ENCODE measurements at places on chromosomes 12 and 14.
A peak's percentile ranks its signal among the peaks of the same experiment; 100 is the strongest.

DNA sequence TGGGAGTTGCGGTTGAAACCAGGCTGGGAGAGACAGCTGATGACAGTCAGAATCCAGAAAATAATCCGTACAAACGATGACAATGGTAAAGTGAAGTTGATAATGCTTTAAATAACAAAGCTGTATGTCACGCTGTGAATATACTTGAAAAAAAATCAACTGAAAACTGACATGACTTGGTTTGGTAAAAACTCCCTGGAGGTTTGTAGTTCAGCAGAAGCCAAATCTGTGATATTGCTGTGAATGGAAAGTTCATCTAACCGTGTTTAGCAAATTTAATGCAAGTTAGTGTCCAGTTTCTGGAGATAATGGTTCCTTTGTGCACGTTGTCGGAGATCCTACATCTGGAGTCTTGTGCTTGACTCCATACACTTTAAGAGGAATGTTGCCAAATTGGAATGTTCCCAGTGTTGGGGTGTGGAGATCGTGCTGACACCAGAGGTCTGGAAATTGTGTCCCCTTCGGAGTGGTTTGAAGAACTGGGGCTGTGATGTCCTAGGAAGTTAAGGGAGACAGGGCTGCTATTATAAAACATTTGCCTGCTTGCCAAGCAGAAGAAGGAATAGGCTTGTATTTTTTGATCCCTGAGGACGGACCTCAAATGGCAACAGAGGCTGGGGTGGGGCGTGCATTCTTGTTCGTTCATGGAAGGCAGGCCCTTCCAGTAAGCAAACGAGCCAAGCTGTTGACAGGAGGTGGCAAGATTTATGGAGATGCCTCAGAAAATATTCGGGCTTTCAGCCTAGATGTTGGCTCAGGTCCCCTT is 30.6 kb downstream of the PPFIBP1 start:
- peaks cover 10% of the 10 kb centered on the region for H3K27me3 ChIP-seq
- no peak for DNase-seq
- peaks cover 22% of the 10 kb centered on the region for H3K4me1 ChIP-seq
- no peak overlapping the region for H3K27ac ChIP-seq
- H3K36me3 ChIP-seq, result peaks cover 2% of the 10 kb centered on the region

DNA sequence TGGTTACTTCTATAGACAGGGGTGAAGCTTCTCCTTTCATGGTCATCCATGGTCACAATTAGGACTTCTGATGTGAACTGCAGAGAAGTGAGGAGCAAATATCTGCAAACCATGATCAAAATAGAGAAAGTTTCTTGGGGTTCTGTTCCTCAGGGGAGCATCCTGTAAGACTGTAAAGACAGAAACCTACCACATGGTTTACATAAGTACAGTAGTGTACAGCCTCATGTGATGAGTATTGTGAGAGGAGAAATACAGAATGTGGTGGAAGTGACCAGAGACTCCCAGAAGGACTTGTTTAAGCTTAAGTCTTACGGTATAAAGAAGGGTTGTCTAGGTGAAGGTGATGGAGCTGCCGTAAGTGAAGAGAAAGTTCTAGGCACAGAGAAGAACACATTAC is 484.7 kb downstream of the LRIG3 start:
- H3K36me3 ChIP-seq, result no peaks in the 10 kb centered on the region
- H3K4me1 ChIP-seq, result no peaks in the 10 kb centered on the region
- DNase-seq, result no peak
- peaks cover 26% of the 10 kb centered on the region for H3K27me3 ChIP-seq
- no peak overlapping the region for H3K27ac ChIP-seq

GRCh38 chr12:66603461-66603860 is 75.4 kb downstream of the GRIP1 start:
- no peaks in the 10 kb centered on the region for H3K36me3 ChIP-seq
- no peak overlapping the region for H3K27ac ChIP-seq
- H3K4me1 ChIP-seq, result no peaks in the 10 kb centered on the region
- DNase-seq, result no peak
- no peak overlapping the region for H3K4me3 ChIP-seq

GRCh38 chr14:72741826-72742117 is 152.1 kb downstream of the DPF3 start:
- H3K27me3 ChIP-seq, result peaks cover 3% of the 10 kb centered on the region
- no peak for DNase-seq
- H3K4me3 ChIP-seq, result no peak overlapping the region
- H3K36me3 ChIP-seq, result no peaks in the 10 kb centered on the region

DNA sequence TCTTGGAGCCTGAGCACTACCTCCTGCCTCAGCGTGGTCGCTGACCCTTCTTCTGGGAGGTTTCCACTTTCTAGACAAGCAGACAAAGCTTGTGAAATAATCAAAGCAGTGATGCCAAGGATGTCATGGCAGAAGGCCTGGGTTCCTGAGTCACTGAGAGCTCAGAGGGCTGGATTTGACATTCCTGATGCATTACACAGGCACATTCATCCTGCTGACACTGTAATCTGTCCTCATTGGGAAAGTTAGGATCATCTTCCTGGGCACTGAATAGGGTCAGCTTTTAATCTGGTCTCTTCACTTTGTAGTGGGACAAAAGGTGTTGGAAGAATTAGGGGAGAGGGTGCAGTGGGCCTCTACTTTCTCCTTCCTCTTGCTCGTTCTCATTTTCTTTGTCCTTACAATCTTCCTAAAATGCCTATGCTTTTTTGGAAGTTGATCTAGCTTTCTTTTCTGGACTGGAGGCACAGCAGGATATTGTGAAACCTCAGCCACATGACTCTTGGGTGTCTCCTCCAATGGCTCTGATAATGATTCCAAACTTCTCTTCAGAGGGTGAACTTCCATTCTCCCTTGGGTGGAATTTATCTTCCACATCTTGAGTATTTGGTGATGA is 29.6 kb downstream of the EEA1 start:
- no peak overlapping the region for H3K27ac ChIP-seq
- H3K4me3 ChIP-seq, result no peak overlapping the region
- H3K27me3 ChIP-seq, result no peaks in the 10 kb centered on the region
- peaks cover 23% of the 10 kb centered on the region for H3K36me3 ChIP-seq

- H3K4me1 ChIP-seq, result no peaks in the 10 kb centered on the region
- no peaks in the 10 kb centered on the region for H3K27me3 ChIP-seq
- DNase-seq, result no peak
These were observed 259.4 kb downstream of the PRKD1 start for GRCh38 chr14:29668201-29668600.

- DNase-seq, result peak; percentile 47
- H3K27ac ChIP-seq, result no peak overlapping the region
- H3K27me3 ChIP-seq, result peaks cover 10% of the 10 kb centered on the region
- H3K36me3 ChIP-seq, result no peaks in the 10 kb centered on the region
- H3K4me1 ChIP-seq, result peaks cover 10% of the 10 kb centered on the region
- no peak overlapping the region for H3K4me3 ChIP-seq
These were observed 44.5 kb upstream of the BCL11B start for GRCh38 chr14:99316281-99317163.

DNA sequence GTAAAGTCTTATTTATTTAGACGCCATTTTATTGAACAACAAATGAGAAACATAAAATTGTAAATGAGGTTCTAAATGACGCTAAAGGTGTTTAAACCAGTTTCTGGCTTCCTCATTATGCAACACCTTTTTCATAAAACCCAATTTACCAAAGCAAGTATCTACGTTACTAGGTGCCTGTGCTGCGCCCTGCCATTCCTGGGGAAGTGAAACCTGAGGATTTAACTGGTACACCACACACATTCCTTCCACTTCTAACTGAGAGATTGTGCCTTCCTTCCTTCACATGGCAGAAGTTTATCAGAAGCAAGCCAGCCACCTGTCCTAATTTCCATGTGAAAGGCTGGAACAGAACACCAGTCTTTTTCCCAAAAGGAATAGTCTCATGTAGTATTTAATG is 40.3 kb upstream of the GCH1 start:
- DNase-seq, result no peak
- H3K27ac ChIP-seq, result no peak overlapping the region
- H3K36me3 ChIP-seq, result peaks cover 31% of the 10 kb centered on the region
- no peak overlapping the region for H3K4me3 ChIP-seq

DNA sequence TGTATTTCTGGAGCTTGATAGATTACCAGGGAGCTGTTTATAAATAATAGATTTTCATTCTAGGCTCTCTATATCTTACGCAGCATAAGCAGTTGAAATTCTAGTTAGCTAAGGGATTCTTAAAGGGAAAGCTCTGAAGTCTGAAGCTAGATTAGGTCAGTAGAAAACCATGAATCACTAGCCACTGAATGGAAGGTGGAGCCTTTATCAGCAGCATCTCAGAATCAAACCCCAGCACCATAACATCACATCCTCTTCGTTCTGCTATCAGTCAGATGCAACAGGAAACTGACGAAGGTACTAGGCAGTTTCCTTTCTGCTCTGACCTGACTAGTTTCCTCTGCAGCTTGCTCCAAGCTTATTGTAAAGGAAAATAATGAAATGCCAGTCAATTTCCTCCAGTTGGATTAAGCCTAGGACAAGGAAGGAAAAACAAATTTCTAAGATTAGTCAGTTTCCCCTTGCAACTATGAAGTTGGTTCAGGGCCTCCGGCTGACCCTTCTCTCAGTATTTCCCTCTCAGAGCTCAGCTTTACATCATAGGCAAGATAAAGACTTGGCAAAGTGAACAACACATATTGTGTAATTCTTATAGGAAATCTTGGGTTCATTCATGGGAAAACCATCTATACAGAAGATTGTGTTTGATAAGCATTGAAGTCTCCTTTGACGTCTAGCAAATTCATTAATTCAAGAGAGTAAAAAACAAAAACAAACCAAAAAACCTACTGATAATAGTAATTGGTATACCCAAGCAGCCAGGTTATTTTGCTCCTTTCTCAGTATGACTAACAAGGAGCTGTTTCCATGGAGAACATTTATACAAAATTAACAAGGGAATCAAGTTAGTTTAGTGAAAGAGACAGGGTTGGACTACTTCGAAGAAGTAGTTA is 43.4 kb upstream of the CFAP54 start:
- H3K4me1 ChIP-seq, result peaks cover 40% of the 10 kb centered on the region
- H3K4me3 ChIP-seq, result peak overlapping the region; percentile 70

DNA sequence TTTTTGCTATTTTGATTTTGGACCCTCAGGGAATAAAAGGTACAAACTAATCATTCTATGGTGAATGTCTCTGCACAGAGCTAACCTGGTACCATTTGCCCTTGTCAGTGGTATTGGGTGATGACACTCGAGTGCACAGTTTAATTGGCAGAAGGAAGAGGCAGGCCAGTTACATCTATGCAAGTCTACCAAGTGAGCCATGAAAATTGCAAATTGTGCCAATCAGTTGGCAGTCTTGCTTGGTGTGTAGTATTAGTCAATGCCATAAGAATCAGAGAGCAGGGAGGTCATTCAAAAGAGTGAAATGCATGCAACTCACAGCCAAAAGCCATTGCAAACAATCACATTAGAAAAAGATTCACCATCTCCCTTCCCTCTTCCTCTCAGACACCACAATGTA is 479.6 kb downstream of the ADAMTS20 start:
- no peaks in the 10 kb centered on the region for H3K4me1 ChIP-seq
- no peaks in the 10 kb centered on the region for H3K27me3 ChIP-seq
- no peak overlapping the region for H3K4me3 ChIP-seq
- no peak for DNase-seq
- H3K36me3 ChIP-seq, result no peaks in the 10 kb centered on the region

DNA sequence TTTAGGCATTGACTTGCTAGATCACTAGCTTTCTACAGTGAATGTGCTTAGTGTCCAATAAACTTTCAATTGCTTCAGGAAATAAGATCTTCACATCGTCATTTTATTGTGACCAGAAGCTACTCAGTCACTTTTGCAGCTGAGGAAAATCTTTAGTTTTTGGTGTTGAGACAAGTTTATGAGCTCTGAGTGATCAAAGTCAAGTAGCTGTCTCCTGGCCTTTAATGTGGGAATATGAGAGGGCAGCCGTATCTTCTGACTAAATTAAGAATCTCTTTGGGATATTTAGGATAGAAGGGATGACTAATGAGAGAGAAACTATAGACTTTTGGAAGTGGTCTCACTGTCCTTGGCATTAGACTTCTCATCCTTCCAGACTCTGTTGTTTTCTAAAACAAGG is 21.6 kb downstream of the MSRB3 start:
- no peaks in the 10 kb centered on the region for H3K36me3 ChIP-seq
- no peaks in the 10 kb centered on the region for H3K4me1 ChIP-seq
- H3K27ac ChIP-seq, result no peak overlapping the region
- DNase-seq, result no peak

DNA sequence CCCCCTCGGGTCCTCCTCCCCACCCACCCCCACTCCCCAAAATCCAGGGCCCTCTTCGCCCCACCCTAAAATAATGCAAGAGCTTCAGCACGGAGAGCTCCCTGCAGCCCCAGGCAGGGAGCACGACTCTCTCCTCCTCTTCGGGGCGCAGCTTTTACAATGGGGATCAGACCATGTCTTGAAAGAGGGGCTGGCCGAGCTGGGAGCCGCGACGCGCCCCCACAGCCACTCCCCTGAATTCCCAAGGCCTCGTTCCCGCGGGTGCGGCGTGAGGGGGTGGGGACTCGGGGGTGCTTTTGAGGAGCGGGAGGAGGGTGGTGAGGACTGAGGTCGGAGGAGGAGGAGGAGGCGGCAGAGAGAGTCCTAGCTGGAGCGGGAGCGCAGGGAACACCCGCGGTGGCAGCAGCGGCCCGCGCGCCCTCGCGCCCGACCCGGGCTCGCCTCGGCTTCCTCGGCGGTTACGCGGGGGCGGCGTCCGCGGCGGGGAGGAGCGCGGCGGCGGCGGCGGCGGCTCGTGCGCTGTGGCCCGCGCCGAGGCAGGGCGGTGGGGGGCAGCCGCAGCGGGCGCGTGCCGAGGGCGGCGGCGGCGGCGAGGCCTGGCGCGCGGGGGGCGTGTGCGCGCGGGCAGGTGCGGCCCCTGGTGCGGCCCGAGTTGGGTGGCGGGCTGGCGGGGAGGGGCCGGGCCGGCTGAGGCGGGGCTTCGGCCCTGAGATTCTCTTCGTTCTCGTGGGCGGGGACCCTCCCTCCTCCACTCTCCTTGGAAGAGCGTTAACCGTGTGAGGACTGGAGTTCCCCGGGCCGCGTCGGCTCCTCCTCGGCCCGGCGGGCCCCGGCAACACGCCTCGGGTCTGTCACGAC is at the start of gene ANKS1B:
TSS of gene ANKS1B (minus strand) at position 666 of the 858 bp plus-strand sequence. CDS start 699 bp downstream, outside the sequence.
- H3K36me3 ChIP-seq, result no peaks in the 10 kb centered on the region
- peak within 1 kb of the TSS; percentile 83 for H3K4me3 ChIP-seq
- H3K4me1 ChIP-seq, result peaks cover 13% of the 10 kb centered on the region
- H3K27me3 ChIP-seq, result peaks cover 64% of the 10 kb centered on the region
- DNase-seq, result peak; percentile 70
- H3K27ac ChIP-seq, result peak within 1 kb of the TSS; percentile 41

DNA sequence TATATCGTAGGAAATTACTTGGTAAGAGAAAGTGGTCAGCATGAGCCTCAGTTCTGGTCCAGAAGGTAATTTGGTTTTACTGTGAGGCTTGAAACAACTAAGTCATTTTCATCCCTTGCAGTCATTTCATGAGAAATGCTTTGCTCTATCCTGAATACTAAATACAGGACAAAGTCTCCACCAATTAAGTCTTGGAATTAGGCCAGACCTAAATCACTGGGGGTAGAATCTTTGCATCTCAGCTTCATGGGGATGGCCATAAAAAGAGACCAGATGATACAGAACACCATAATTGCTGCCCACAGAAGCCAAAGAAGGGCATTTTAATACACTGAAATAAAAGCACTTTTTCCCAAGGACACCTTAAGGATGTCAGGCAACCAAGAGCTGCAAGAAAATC is 277.9 kb upstream of the DCN start:
- no peak overlapping the region for H3K4me3 ChIP-seq
- H3K27ac ChIP-seq, result no peak overlapping the region
- H3K27me3 ChIP-seq, result no peaks in the 10 kb centered on the region
- no peak for DNase-seq

- H3K4me3 ChIP-seq, result no peak overlapping the region
- DNase-seq, result no peak
- no peaks in the 10 kb centered on the region for H3K27me3 ChIP-seq
- H3K4me1 ChIP-seq, result peaks cover 6% of the 10 kb centered on the region
These were observed 194.0 kb downstream of the ZFP36L1 start for GRCh38 chr14:68598621-68599447.
